ENCODE measurements at places on chromosomes 5 and 9.

- DNase-seq = no peak
Measured at GRCh38 chr9:17349831-17350230, 215.0 kb downstream of the CNTLN start.

- peak; percentile 24 for DNase-seq
Measured at GRCh38 chr5:129172580-129172979, 78.0 kb downstream of the ISOC1 start.

DNA sequence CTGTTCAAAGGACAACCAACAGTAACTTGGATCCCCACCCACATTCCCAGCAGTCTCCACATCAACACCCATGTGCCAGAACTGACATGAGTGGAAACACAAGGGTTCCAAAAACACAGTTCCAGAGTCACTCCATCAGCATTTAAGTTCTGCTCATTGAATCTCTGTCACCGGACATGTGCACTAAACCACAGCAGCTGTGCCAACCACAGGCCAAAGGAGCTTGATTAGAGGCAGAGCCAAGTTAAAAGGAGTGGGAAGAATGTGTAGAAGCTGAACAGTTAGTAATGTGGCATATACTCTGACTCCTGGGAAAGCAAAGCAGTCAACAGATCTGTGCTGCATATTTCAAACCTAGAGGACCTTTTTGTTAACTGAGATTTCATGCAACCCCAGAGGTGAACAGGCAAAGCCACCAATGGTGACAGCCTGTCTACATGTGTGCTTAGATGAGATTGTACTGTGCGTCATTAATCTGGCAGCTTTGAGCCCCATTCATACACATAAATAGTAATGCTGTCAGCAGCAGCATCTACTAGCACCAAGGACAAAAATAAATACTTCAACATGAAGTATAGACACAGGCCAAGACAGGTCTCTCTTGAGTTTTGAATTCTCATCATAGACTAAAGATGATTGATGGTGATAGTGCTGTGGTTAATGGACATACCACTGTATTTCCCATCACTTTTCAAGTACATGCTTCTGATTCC, 16.4 kb upstream of the FST start:
- DNase-seq = no peak

GRCh38 chr5:149415066-149415967, 36.2 kb upstream of the IL17B start:
- no peak for DNase-seq

DNA sequence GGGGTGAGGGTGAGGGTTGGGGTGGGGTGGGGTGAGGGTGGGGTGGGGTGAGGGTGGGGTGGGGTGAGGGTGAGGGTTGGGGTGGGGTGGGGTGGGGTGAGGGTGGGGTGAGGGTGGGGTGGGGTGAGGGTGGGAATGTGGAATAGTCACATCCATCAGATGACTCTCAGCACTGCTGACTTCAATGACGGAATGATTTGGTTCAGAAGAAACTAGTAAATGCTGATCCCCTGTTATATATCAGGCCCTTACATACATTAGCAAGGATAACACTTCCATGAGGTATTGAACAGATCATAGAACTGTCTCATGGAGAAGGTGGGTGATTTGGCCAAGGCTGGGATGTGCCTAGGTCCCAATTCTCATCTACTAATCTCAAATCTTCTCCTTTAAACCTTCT, 24.5 kb upstream of the C5orf47 start:
- no peak for DNase-seq

DNA sequence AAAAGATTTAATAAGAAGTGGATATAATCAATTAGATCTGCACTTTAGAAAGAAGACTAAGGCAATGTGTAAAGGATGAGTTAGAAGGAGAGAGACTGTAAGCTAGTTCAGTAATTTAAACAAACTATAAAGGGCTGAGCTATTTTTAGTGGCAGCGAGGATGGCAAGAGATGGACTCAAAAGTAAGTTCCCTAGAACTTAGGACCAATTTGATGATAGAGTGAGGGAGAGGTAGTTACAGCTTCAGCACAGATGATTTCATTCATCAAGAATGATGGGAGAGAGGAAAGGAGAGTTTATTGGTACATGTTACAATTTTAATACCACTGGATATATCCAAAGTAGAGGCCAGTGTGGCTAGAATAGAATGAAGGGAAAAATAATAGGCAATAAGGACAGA, 19.1 kb downstream of the NADK2 start:
- DNase-seq = no peak

DNA sequence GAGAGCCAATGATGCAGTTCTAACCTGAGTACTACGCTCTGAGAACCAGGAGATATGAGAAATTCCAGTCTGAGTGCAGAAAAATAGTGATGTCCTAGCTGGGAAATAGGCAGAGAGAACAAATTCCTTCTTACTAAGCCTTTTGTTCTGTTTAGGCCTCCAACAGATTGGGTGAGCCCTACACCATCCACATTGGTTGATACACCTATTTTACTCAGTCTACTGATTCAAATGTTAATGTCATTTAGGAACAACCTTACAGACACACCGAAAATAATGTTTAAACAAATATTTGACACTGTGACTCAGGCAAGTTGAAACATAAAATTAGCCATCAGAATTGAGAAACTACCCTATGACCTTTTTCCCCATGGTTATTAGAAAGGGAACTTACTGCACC, 333.9 kb upstream of the IZUMO3 start:
- no peak for DNase-seq

DNA sequence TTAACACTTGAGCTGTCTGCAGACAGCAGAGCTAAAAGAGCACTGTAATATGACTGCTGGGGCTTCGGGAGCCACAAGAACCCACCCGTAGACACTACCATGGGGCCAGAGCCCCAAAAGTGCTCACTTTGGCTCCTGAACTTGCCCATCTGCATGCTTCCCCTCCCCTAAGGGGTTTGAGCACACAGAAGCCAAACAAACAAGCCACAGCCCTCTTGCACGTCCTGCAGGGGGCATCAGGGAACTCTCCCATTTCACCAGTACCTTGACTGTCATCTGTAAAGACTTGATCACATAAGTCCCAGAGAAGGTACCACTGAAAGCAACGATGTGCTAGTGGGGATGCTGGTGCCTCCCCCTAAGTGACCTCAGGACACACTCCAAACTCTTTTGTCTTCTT, 681.8 kb downstream of the SEMA5A start:
- no peak for DNase-seq

GRCh38 chr5:7869474-7870136, 657 bp downstream of the MTRR start:
- DNase-seq = no peak

DNA sequence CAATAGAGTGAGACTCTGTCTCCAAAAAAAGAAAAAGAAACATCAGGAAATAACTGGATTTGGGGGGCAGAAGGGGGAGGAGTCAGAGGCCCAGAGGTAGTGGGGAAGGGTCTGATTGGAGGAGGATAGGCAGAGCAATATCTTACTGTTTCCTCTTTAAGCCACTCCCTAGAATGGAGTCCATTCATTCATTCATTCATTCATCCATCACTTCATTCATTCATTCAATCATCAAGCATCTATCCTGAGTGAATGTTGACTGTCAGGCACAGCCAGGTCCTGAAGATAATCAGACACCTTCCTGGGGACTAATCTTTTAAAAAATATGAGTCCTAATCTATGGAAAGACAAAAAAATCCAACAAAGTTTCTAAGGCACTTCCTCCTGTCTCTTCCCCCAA, 12.9 kb downstream of the IER5L start:
- DNase-seq = no peak

DNA sequence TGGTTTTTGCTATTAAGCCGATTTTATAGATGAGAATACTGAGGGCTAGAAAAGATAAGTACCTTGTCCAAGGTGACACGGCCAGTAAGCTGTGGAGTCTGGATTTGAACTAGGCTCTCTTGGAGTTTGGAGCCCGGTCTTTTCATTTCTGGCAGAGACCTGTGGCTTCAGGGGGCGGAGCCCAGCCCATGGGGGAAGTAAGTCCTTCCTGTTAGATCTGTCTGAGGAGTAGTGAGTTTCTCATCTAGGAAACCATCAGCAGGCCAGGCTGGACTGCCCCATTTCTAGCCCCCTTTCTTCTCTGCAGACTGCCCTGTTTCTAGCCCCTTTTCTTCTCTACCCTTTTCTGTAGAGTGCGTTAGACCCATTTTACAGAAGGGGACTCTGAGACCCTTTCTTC, 521 bp upstream of the PTGS1 start:
- no peak for DNase-seq

DNA sequence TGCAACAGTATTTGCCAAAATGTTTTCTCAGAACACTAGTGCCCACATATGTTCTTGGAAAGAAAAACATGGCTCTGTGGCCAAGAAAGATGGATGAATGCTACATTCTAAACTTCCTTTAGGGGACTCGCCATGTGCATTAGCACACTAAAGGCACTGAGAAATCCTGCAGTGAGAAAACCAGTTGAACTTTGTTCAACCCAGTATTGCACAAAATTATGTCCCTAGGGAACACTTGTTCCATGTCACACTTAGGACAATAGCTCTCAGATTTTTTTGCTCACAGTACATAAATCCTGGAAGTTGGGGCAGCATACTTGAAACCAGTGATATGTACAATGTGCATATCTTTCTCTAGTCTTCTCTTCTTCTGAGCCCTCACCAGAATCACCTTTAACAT, 96.6 kb downstream of the ADRB2 start:
- no peak for DNase-seq

- no peak for DNase-seq
Measured at GRCh38 chr5:179342577-179342976, 2.7 kb downstream of the ADAMTS2 start.

GRCh38 chr9:23559522-23559921, 266.5 kb downstream of the ELAVL2 start:
- DNase-seq = no peak

GRCh38 chr5:66945389-66946349, 250.9 kb downstream of the CD180 start:
- no peak for DNase-seq

- DNase-seq = no peak
Measured at GRCh38 chr5:122705851-122706250, 69.0 kb upstream of the SNX2 start.

DNA sequence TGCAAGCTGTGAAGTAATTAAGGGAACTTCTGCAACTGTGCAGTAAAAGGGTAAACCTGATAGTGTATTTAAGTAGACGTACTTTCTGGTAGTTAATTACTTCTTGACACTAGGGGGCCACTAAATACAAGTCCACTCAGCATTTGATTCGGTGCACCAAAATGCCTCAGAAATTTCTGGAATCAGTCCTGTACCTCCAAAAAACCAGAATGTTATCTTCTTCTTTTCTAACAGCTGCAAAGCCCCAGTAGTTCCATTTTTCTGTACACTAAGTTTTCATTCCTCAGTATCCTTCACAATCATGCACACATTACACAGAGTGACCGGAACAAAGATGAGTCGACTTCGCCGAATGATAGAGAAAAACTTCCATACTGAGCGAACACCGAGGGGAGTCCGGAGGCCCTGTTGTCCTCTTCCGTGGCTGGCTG, 484 bp downstream of the GFM2 start:
- DNase-seq = peak; percentile 78

DNA sequence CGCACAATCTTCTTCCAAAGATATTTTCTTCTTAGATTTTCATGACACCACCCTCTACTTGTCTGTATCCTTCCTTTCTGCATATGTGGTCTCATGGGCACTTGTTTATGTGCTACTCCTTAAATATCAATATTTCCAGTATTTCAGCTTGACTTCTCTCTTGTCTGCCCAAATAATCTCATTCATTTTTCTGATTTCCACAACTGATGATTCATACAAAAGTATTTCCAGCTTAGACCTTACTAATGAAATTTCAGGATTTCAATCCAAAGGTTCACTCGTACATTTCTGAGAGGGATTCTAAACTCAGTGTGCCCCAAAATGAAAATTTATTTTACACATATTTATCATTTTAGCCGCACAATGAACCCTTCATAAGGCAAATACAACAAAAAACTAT, 928.9 kb upstream of the C9orf72 start:
- DNase-seq = no peak

DNA sequence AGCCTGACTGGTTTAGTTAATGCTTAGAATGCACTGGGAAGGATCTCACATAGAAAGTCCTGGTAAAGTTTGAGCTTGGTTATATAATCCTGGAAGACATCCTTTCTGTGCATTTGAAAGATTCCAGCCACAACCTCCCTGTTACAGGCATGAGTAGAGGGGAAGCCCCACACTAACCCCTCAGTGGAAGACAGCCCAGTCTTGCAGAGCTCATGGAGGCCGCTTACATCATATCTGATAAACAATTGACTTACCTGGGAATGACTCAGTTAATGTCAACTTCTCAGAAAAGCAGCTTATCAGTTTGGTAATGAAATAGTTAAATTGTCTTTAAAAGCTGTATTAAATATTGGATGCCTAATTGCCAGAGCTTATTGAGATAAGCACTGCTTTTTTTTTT, 28.1 kb upstream of the PDE8B start:
- DNase-seq = no peak

DNA sequence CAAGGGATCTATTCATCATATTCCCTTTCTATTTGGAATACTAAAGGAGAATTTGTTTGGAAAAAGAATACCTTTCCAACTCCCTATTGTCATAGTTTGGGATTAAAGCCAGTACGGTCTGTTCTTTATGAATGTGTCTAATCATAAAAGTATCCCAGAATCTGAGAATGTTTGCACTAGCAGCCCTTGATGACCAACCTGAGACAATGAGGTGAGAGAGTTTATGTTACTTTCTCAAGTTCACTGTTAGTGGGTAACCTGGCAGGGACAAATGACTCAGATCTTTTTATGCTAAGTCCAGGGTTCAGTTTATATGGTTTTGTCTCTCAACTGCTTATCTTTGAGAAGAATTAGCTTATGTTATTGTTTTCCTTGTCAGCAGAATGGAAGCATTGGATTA, 25.3 kb upstream of the TLR4 start:
- DNase-seq = no peak

DNA sequence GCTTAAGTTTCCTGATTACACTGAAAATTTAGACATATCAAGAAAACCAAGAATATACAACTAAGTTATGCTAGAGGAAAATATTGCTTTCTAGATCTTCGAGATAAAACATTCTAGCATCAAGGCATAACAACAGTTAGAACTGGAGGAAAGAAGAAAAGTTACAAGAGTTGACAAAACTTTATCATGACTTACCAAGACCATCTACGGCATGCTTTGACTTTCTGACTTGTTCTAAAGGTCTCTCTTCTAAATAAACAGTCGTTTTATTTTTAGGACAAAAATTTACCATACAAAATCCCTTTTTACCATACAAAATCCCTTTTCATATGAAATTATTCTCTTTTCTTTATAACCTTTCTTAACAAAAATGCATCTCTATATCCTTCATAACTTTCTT, 1110.1 kb upstream of the CDH10 start:
- DNase-seq = no peak

GRCh38 chr9:111661150-111661801, at the start of gene GNG10:
TSS of gene GNG10 (plus strand) at chr9:111661605. CDS start at chr9:111661635, 30 bp downstream.
- peak; percentile 75 for DNase-seq

- no peak for DNase-seq
Measured at GRCh38 chr9:129220771-129221170, 42.7 kb upstream of the IER5L start.

GRCh38 chr5:143653256-143653655, 158.7 kb upstream of the HMHB1 start:
- no peak for DNase-seq

- DNase-seq = no peak
Measured at GRCh38 chr9:118640836-118641560, 728.2 kb downstream of the BRINP1 start.

- peak; percentile 62 for DNase-seq
Measured at GRCh38 chr9:20271096-20271495, 351.2 kb downstream of the MLLT3 start.
